Adipocyte (in vitro differentiated cells): ENCODE measurements at places on chromosomes 13 and 19.

DNA sequence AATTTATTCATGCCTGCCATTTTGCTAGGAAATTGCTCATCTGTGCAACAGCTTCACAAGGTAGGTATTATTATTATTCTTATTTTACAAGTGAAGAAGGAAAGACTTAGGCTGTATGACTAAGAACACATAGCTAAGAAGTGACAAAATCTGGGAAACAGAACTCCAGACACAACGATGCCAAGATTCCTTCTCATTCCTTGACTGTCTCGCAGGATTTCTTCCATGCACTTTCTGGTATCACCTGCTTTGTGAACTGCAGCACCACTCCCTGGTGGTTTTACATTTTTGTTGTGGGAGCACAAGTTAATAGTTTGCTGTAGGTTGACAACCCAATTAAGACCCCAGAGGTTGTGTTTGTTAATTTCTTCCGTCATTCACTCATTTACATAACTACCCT, 188.5 kb downstream of the LACC1 start:
- DNase-seq, result peak; percentile 34

DNA sequence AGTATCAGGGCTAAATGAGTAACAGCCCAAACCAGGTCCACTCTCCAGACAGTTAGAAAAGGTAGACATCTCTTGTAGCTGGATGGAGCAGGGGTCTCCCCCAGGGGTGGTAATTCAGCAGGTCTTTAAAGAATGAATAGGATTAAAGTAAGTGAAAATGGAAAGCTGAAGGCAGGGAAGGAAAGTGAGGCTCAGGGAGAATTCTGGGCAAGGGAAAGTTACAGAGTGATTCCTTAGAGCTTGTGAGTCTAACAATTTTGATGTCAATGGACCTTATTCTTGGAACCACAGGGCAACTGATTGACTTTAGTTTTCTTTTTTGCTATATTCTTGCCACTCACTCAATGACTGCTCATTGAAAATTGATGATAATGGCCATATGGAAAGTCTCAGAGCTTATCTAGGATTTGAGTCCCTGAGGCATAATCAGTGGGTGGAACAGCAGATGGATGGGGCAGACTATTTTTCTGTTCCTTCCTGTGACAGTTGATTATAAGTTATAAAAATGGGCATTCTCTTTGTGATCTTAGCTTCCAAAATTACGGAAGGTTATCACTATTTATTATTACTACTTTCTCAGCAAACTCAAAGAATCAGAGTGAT, 76.9 kb downstream of the LRCH1 start:
- no peak for DNase-seq

GRCh38 chr19:1295169-1296012, 9.7 kb downstream of the EFNA2 start:
- peak; percentile 55 for DNase-seq

DNA sequence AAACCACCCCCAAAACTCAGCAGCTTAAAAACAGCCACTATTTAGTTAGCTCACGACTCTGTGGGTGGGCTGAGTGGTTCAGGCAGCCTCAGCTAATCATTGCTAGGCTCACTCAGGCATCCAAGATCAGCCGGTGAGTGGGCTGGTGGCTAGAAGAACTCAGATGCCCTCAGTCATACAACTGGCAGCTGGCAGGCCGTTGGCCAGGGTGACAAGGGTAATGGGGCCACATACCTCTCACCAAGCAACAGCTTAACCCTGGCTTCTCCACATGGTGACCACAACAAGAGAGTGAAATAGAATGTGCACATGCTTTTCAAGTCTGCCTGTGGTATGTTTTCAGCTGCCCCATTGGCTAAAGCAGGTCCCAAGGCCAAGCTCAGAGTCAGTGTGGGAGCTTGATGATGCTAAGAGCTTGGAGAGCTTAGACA, 435.4 kb upstream of the TSHZ3 start:
- DNase-seq, result no peak

- no peak for DNase-seq
Measured at GRCh38 chr19:1258707-1259205, 10.4 kb downstream of the MIDN start.

DNA sequence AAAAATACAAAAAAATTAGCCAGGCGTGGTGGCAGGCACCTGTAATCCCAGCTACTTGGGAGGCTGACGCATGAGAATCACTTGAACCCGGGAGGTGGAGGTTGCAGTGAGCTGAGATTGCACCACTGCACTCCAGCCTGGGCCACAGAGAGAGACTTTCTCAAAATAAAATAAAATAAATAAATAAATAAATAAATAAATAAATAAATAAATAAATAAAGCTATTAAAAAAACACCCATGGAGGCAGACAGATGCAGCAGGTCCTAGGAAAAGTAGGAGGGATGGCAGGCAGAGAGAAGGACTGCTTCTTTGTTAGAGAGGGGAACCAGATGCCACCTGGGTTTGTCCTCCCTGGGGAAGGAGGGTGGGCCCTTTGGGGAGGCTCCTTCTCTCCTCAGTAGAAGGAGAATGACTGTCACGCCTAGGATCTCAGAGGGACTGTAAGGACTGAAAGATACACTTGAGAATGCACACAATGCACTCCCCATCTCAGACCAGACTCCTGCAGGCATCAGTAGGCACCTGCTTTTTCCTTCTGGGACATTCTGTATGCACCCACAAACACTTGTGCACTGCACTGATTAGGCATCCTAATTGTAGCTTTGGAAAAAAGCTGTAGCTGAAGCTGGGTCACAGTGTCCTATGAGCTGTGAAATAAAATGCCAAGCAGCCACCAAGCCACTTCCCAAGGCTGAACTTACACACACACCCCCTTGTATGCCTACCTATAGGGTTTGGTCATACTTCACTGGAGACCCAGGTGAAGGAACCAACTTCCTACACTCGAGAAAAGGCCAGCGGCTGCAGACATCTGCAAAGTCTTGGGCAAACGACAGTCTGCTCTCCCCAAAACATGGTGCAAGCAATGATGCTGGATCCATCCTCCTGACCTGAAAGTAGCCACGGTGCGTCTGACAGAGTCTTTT, 18.9 kb upstream of the SLC35E1 start:
- DNase-seq, result no peak

DNA sequence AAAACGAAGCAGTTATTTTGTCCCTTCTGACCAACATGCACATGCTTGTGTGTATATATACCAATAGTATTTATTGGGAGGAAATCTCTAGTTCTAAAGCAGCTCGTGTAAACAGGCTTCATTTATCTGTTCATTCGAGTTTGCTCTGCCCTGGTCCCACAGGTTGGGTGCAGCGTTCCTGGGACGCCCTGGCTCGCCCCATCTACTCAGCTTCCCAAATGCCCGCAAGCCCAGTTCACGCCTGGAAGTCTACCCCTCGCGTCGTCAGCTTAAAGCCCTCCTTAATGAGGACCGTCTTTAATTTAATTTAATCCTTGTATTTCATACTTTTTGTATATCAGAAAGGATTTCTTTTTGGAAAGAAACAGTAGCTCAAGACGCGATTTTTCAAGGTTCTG, 604 bp downstream of the THSD1 start:
- DNase-seq, result peak; percentile 37

- DNase-seq, result peak; percentile 40
Measured at GRCh38 chr19:48608798-48609263, 2.3 kb downstream of the SPACA4 start.

GRCh38 chr13:79642596-79642995, 161.6 kb downstream of the NDFIP2 start:
- DNase-seq, result no peak

GRCh38 chr19:52140032-52140710, 433 bp upstream of the ZNF616 start:
- DNase-seq, result no peak

DNA sequence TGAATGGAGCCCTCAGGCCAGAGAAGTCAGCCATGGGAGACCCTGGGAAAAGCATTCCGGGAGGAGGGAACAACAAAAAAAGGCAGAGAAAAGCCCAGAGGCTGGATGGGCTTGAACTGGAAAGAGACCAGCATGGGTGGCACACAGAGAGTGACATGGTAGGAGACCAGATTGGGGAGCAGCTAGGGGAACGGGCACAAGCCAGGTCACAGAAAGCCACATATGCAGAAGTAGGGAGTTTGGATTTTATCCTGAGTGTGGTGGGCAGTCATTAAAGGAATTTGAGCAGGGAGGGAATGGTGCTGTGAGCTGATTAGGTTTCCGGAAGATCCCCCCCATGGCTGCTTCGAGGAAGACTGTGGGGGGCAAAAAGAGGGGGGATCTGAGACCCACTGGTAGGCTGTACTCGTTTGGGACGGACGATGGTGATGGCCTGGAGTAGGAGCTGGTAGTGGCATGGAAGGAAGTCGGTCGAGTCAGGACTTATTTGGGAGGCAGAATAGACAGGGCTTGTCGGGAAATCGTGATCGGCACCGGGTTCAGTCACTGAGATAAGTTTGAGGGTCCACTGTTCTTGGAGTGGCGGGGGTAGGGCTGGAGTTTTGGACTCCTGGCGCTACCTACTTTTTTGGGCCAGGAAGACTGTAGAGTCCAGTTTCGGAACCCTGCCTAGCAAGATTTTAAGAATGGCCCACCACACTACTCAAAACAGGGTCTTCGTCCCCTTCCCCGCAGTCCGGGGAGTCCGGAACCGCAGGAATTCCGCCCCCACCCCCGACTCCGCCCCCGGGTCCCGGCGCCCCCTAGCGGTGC, 949 bp downstream of the SERTAD1 start:
- DNase-seq, result peak; percentile 53

- DNase-seq, result peak; percentile 46
Measured at GRCh38 chr19:41746593-41747227, 8.6 kb upstream of the CEACAM6 start.

DNA sequence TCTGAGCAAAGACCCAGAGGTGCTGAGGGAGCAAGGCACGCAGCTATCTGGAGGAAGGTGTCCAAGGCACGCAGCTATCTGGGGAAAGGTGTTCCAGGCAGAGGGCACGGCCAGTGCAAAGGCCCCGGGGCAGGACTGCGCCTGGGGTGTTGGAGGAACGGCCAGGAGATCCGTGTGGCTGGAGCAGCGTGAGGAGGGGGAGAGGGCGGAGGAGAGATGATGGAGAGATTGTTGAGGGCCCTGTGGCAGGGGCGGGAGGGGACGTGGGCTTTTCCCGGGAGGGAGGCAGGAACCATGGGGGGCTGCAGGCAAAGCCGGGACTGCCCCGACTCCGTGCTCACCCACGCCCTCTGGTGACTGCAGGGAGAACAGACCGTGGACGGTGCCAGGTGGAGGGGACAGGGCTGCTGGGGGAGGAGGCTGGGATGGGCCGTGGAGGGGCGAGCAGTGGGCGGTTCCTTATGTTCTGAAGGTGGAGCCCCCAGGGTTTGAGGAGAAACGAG, 13.3 kb upstream of the MISP start:
- DNase-seq, result peak; percentile 69

- no peak for DNase-seq
Measured at GRCh38 chr13:72692884-72693514, 34.4 kb downstream of the MZT1 start.

- DNase-seq, result no peak
Measured at GRCh38 chr13:24292481-24292880, 16.9 kb upstream of the C1QTNF9 start.

GRCh38 chr13:26022538-26023292, 29.1 kb downstream of the SHISA2 start:
- DNase-seq, result peak; percentile 93

DNA sequence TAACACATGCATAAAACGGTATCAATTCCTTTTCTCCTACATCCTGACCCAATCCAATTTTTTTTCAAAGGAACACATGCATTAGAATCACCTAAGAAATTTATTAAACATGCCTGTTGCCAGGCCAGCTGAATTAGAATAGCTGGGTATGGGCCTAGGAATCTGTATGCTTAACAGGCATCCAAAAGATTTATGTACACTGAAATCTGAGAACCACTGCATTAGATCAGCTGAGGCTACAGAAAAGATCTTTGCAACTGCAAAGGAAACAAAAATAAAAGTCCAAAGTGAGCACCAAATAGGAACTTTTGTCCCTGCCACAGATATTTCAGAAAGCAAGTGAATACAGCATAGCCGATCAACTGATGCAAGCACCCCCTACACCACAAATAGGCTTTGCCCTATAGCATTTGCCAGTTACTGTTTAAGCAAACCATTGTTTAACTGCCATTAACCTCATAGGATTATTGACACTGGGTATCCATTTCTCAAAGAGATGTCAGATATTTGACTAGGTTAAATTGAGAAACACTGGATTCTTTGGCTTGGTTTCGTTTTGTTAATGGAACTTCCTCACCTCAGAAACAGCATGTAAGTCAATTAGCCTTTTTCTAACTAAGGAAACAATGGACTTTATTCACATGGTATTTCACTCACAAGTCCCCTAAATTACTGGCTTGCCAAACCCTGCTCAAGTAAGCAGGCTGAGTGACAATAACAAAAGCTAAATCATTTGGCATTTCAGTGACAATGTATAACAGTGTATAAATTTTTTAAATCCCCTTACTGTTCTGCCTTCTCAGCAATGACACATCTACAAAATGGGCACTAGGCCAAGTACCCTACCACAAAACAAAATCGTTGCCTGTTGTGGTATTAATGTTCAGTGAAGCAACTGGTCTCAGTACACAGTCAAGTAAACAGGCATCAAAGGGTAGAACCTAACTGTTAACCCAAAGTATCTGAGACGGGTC, 67.8 kb downstream of the SUCLA2 start:
- DNase-seq, result no peak

- no peak for DNase-seq
Measured at GRCh38 chr19:43332058-43332922, 21.2 kb upstream of the CD177 start.

DNA sequence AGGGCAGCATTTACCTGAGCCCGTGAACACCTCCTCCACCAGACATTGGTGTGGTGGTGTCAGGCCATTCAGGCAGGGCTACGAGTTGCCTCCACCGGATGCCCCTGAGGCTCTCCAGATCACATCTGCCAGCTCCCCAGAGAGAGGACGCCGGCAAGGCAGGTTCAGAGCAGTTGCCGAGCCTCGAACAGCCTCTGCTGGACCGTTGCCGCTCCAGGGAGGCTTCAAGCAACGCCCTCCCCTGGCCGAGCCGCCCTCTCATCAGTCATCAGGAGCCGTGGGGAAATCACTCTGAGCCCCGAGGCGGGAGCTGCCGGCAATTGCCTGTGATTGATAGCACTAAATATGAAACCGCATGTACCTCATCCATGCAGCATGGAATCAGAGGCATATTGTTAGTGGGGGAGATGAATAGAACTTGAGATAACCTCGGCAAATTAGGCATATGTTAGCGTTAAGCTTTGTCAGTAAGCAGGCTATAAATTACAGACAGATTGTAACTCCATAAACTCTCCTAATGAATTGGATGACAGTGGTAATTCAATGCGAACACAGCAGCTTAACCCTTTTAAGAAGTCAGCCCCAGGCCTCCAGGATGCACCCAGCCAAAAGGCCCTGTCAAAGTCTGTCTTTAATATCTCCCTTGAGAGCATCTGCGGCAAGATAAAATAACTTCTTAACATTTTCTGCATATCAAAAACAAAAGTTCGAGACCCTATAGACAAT, 29.8 kb upstream of the SPACA7 start:
- DNase-seq, result no peak

- DNase-seq, result no peak
Measured at GRCh38 chr13:44389060-44389666, 15.5 kb downstream of the SERP2 start.

- no peak for DNase-seq
Measured at GRCh38 chr19:54806516-54806838, 3.1 kb downstream of the KIR2DL4 start.

- DNase-seq, result no peak
Measured at GRCh38 chr19:16384688-16385087, 60.1 kb downstream of the KLF2 start.
